Aorta (tissue), 5 donors: ENCODE measurements at places on chromosomes 1 and 21. TPM values are rescaled to one million over a fixed set of nuclear protein-coding genes. Genes with fewer than 3 reads are reported as not detected.

- H3K27ac ChIP-seq = no peak overlapping the region
- H3K4me3 ChIP-seq = no peak overlapping the region
- H3K36me3 ChIP-seq = no peaks in the 10 kb centered on the region
- H3K4me1 ChIP-seq = no peaks in the 10 kb centered on the region
These were observed 326.7 kb upstream of the RGS18 start for GRCh38 chr1:191831572-191831971.

GRCh38 chr1:43834280-43835081 lies 99.1 kb upstream of the ARTN start:
- H3K27me3 ChIP-seq = no peaks in the 10 kb centered on the region
- H3K36me3 ChIP-seq = no peaks in the 10 kb centered on the region
- no peak overlapping the region for H3K27ac ChIP-seq

GRCh38 chr21:39555911-39556590 lies 56.7 kb upstream of the B3GALT5 start:
- no peak overlapping the region for H3K27ac ChIP-seq
- H3K36me3 ChIP-seq = no peaks in the 10 kb centered on the region
- H3K4me3 ChIP-seq = no peak overlapping the region
- H3K27me3 ChIP-seq = no peaks in the 10 kb centered on the region
- H3K4me1 ChIP-seq = no peaks in the 10 kb centered on the region
- no peak for DNase-seq

DNA sequence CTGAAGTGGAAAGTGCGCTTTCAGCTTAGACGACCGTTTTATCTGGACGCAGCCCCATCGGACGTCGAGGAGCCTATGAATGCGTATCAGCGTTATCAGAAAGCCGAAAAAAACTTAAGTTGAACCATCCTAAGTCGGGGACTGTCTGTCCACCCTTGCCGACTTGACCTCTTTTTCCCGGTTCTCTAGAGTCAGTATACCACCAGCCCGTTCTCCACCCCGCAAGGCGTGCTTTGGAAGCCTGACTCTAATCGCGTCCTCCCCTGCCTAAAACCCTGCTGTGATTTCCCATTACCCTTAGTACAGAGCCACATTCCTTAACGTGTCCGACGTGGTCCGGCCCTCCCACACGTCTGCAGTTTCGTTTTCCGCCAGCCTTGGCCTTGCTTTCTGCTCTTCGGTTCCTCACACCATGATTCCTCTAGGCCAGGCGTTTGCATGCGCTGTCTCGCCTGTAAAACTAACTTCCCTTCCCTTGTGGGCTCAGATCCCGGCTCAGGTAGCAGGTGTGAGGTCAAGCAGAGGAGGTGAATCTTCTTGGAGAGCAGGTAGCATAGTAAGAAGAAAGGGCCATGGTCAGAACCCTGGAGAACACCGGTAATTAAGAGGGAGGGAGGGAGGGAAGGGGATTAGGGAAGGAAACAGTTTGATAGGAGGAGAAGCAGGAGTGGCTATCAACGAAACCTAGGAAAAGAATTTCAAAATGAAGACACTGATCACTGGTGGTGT lies 865 bp downstream of the ADPRS start:
- no peak overlapping the region for H3K27ac ChIP-seq
- H3K4me1 ChIP-seq = no peaks in the 10 kb centered on the region
- peak overlapping the region; percentile 64 for H3K4me3 ChIP-seq
- peaks cover 9% of the 10 kb centered on the region for H3K36me3 ChIP-seq
- peak; percentile 64 for DNase-seq

GRCh38 chr1:161439280-161440232 lies 65.7 kb upstream of the FCGR2A start:
- H3K27me3 ChIP-seq = no peaks in the 10 kb centered on the region
- DNase-seq = peak; percentile 47

GRCh38 chr21:37257967-37258877 lies 8.9 kb downstream of the VPS26C start:
- no peaks in the 10 kb centered on the region for H3K4me1 ChIP-seq
- DNase-seq = peak; percentile 84
- no peaks in the 10 kb centered on the region for H3K36me3 ChIP-seq

DNA sequence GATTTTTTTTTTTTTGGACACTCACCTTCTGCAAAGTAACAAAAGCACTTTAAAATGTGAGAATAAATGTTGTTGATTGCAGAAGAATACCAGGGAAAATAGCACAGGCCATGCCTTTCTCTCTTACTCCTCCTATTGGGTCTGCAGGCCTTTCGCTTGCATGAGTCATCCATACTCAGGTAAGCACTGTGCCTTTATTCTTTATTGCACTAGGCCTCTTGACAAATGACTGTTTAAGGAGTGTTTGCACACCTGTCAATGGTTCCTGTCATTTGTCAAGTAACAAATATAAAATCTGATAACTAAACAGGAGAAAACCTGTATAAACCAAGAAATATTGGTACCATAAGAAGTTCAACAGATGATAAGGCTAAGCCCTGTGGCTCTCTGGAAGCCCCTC lies 106.5 kb downstream of the RGS7 start:
- no peak for DNase-seq
- H3K27ac ChIP-seq = no peak overlapping the region
- no peaks in the 10 kb centered on the region for H3K27me3 ChIP-seq
- H3K4me1 ChIP-seq = no peaks in the 10 kb centered on the region
- no peaks in the 10 kb centered on the region for H3K36me3 ChIP-seq

Gene ATP1A2
- total RNA-seq = 24.8 TPM

Gene CAPN8
- total RNA-seq = not detected

Gene ASCL5
- total RNA-seq = not detected

Gene SPRR2B
- total RNA-seq = not detected

Gene CD247
- total RNA-seq = 4.0 TPM

Gene VANGL2
- 4.4 TPM for total RNA-seq

Gene ZNF648
- not detected for total RNA-seq

DNA sequence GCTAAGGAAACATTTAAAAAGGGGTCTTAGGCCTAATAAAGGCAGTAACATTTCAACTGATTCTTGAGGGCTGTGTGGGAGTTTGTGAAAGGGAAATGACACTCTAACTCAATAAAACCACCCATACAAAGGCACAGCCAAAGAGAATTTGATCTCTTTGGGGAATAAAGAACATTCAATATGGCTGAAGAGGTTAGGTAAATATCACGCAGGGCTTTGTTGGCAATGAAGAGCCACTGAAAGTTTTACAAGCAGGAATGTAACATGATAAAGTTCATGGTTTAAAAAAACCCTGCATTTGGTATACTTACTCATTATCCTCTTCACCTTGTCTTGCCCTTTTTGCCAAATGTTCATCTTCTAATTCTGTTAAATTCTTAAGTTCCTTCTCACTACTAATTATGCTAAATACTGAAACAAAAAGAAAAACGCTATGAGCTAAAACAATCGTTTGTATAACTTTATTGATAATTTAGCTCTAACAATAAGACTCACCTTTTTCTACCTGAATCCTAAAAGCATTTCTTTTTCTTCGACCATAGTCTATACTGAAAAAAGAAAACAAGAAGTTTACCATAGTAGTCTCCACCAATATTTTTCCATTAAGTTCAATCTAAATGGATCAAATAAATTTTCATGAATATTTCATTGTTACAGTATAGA lies 12.5 kb downstream of the NVL start:
- H3K4me1 ChIP-seq = no peaks in the 10 kb centered on the region
- H3K27me3 ChIP-seq = no peaks in the 10 kb centered on the region
- H3K27ac ChIP-seq = no peak overlapping the region
- no peaks in the 10 kb centered on the region for H3K36me3 ChIP-seq
- no peak for DNase-seq

DNA sequence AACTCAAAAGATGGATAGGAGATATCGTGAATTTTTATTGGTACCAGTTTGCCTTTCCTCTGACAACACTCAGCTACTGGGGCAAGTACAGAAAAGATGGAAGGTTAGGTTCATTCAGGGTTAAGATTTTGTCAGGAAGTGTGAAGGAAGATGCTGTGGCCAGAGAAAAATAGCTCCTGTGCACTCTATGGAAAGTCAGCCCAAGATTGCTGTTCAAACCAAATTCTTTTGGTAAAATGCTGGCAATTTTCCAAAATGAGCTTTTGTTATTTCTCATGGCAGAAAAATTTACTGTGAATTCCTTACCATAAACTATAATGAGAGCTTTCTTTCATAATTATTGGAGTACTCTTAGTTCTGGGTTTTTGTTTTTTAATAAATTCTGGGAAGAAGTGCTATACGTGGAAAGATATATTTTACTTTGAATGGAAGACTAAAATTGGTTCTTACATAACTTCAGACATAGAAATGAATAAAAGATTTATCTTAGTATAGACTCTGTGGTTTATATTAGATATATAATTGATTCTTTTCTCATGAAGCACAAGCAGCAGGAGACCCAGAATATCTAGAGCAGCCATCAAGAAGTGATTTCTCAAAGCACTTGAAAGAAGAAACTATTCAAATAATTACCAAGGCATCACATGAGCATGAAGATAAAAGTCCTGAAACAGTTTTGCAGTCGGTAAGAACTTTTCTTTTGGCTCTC lies 112.2 kb downstream of the USP25 start:
- no peaks in the 10 kb centered on the region for H3K36me3 ChIP-seq
- H3K4me1 ChIP-seq = no peaks in the 10 kb centered on the region
- no peak for DNase-seq
- no peak overlapping the region for H3K27ac ChIP-seq

- no peaks in the 10 kb centered on the region for H3K36me3 ChIP-seq
- no peaks in the 10 kb centered on the region for H3K27me3 ChIP-seq
- DNase-seq = peak; percentile 75
- no peaks in the 10 kb centered on the region for H3K4me1 ChIP-seq
- peak overlapping the region; percentile 84 for H3K4me3 ChIP-seq
These were observed 857.4 kb downstream of the USP25 start for GRCh38 chr21:16587141-16587581.

- no peaks in the 10 kb centered on the region for H3K4me1 ChIP-seq
- peaks cover 4% of the 10 kb centered on the region for H3K36me3 ChIP-seq
- H3K4me3 ChIP-seq = no peak overlapping the region
- H3K27ac ChIP-seq = no peak overlapping the region
These were observed 10.4 kb downstream of the DDX59 start for GRCh38 chr1:200659269-200659668.

Gene SYPL2
- 5.9 TPM for total RNA-seq

Gene TRIM58
- total RNA-seq = 3.2 TPM

- H3K27ac ChIP-seq = no peak overlapping the region
- H3K4me1 ChIP-seq = no peaks in the 10 kb centered on the region
- H3K4me3 ChIP-seq = no peak overlapping the region
- peak; percentile 25 for DNase-seq
These were observed 54.9 kb downstream of the ACBD3 start for GRCh38 chr1:226131639-226132038.

Gene HCRTR1
- total RNA-seq = 0.42 TPM

Gene NTMT2
- not detected for total RNA-seq

GRCh38 chr1:180234369-180235076 lies 4.5 kb downstream of the LHX4 start:
- no peaks in the 10 kb centered on the region for H3K36me3 ChIP-seq
- H3K4me3 ChIP-seq = peak overlapping the region; percentile 6
- no peaks in the 10 kb centered on the region for H3K4me1 ChIP-seq
- H3K27ac ChIP-seq = no peak overlapping the region

Gene FCRLA
- not detected for total RNA-seq

DNA sequence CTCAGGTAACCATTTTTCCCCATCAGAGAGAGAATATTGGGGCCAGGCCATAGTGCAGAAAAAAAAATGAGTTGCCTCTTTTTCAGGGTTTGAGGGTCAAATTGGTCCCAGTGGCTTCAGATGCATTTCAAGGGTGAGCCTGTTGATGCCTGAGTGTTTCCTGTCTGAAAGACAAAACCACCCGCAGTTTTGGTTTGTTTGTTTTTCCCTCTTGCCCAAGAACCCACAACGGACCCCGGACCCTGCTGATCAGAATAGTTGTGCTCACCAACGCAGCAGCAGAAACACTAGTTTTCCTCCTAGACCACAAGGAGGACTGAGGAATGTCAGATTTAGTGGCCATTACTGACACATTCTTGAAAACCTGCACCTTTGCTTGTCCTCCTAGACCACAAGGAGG lies 1433.1 kb downstream of the PLA2G4A start:
- no peaks in the 10 kb centered on the region for H3K36me3 ChIP-seq
- H3K27me3 ChIP-seq = no peaks in the 10 kb centered on the region
- H3K27ac ChIP-seq = no peak overlapping the region
- H3K4me3 ChIP-seq = no peak overlapping the region

Gene LPAR3
- total RNA-seq = 0.10 TPM

Gene THRAP3
- 85.3 TPM for total RNA-seq

DNA sequence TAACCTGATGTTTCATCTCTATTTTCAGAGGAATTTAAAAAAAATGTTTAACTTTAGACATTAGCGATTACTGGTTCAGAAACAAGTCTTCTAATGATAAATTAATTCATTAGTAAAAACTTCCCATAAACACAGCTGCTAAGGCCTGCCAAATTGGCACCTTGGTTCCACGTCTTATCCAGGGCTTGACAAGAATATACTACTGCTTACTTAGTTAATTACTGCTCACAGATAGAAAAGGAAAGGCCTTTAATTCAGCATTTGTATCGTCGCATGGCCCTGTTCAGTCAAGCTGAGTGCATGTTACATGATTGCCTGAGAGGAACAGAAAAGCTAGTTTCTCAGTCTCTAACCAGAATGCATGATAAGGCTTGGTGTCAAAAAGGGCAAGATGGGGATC lies 84.6 kb downstream of the ADGRL2 start:
- H3K27me3 ChIP-seq = no peaks in the 10 kb centered on the region
- no peak overlapping the region for H3K4me3 ChIP-seq
- no peak overlapping the region for H3K27ac ChIP-seq
- no peaks in the 10 kb centered on the region for H3K36me3 ChIP-seq
- no peaks in the 10 kb centered on the region for H3K4me1 ChIP-seq

DNA sequence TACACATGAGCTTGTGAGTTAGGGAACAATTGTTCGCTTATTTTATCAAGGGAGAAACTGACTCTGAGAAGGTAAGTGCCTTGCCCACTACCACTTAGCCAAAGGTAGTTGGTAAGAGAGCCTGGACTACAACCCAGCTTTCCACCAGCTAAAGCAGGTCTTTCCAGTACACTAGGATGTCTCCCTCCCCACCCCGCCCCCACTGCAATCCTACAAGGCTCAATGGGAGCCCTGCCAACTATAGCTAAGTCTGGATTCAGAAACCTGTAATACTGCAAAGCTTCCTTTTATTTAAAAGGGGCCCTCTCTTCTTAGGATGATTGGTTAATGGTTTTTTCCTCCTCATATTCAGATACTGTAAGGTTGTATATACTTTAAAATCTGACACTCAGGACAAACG lies 102.0 kb upstream of the C8B start:
- H3K27me3 ChIP-seq = no peaks in the 10 kb centered on the region
- no peak overlapping the region for H3K27ac ChIP-seq
- H3K4me3 ChIP-seq = no peak overlapping the region
- no peak for DNase-seq
- no peaks in the 10 kb centered on the region for H3K36me3 ChIP-seq

DNA sequence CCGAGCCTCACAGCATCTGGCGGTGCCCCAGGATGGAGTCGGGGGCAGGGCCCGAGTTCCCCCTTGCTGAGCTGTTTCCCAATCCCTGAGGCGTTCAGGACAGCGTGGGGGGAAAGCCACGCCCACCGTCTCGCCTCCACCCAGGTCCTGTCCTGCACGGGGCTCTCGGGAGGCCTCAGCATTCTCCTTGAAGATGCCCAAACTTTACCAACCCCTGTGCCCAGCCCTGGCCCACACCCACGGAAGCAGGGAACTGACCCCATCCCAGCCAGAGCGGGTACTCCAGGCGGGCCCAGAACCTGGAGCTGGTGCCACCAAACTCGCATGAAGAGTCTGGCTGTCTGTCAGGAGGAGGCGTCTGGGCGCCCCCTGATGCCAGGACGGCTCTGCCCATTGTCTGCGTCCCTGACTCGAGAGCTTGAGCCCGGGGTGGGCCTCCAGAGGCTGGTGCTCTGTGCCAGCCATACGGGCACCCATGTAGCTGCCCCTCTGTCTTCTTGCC lies 35.3 kb upstream of the POFUT2 start:
- H3K27me3 ChIP-seq = no peaks in the 10 kb centered on the region
- DNase-seq = peak; percentile 94
- no peaks in the 10 kb centered on the region for H3K4me1 ChIP-seq
- H3K27ac ChIP-seq = peak overlapping the region; percentile 78
- no peaks in the 10 kb centered on the region for H3K36me3 ChIP-seq
